ENCODE measurements at places on chromosomes 11 and 22.

GRCh38 chr11:103622296-103622695, 414.1 kb upstream of the DDI1 start:
- no peak for DNase-seq

DNA sequence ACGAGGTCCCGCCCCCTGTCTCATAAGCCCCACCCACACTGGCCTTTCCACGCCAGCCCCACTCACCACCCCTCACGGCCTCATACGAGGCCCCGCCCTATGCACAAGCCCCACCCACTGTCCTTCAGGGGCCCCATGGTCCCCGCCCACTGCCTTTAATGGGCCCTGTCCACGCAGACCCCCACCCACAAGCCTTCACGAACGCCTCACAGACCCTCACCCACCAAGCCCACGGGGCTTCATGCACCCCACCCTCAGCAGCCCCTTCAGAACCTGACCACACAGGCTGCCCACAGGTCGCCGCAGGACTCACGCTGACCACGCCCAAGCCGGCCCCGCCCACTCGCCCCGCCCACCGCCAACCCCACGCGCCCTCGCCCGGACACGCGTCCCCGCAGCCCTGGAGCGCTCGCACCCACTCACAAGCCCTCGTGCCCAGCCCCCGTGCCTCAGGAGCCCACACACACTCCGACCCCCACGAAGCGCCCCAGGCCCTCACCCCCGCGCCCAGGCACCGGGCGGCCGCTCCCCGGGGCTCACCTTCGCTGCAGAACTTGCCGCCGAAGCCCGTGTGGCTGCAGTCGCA, 10.5 kb downstream of the NRXN2 start:
- no peak for DNase-seq

GRCh38 chr11:100434821-100435641, 252.1 kb upstream of the ARHGAP42 start:
- no peak for DNase-seq

GRCh38 chr22:17140022-17140421, 18.9 kb upstream of the TMEM121B start:
- DNase-seq: no peak

GRCh38 chr11:44564670-44565210, 723 bp upstream of the CD82 start:
- peak; percentile 93 for DNase-seq

GRCh38 chr11:82978422-82979099, 77.0 kb downstream of the DDIAS start:
- peak; percentile 58 for DNase-seq

All from HS-27A (cell line).